ENCODE measurements at places on chromosomes 2 and 18.

GRCh38 chr2:144583741-144584453, 64.0 kb upstream of the ZEB2 start:
- peak; percentile 82 for DNase-seq

- DNase-seq = no peak
Observed at GRCh38 chr2:190867832-190868231, 12.8 kb upstream of the GLS start.

DNA sequence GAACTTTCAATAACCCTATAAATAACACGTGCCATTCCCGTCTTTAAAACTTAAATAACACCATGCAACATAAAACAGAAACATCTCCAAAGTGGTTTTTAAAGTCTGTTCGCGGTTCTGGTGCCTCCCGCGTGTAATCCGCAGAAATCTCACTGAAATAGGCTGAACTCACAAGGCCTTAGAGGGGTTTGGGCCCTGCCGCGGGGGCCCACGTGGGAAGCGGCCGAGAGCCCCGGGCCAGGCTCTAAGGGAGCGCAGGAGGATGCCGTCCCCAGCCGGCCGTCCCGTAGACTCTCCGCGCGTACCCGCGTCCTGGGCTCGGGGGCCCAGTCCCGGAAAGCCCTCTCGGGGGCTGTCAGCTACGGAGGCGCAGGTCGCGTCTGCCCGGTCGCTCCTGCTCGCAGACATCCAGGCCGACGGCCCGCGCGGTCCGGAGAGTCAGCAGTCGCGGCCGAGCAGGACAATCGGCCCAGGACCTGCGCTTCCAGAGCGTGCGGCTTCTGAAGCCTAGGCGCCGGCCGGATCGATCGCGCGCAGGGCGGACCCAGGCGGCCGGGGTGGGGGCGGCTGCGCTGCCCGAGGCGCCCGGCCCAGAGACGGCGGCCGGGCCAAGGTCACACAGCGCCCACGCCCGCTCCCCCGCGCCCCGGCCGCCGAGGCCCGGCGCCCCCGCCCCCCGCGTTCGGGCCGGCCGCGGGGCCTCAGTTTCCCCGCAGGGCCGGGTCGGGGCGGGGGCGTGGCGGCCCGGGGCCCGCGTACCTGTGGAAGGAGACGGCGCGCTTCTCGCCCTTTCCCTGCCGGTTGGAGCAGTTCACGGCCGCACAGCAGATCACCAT, 558 bp downstream of the THAP4 start:
- DNase-seq = peak; percentile 21

- no peak for DNase-seq
Observed at GRCh38 chr2:61649021-61649420, 110.9 kb upstream of the XPO1 start.

DNA sequence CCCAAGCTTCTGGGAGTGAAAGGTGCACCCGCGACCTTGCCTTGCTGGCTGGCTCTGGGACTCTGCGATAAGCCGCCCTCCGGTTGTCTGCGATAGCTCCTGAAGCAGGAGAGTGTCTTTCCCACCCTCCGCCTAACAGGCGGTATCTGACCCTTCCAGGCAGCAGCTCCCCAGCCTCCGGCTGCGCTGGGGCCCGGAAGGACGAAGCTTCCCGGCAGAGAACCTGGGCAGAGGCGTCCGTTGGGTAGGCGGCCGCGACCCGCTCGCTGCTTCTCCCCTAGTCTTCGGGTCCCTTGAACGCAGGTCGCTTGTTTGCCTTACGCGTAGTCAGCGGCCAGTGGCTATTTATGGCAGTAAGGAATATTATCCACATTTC, 446 bp upstream of the RHBDD1 start:
- no peak for DNase-seq

DNA sequence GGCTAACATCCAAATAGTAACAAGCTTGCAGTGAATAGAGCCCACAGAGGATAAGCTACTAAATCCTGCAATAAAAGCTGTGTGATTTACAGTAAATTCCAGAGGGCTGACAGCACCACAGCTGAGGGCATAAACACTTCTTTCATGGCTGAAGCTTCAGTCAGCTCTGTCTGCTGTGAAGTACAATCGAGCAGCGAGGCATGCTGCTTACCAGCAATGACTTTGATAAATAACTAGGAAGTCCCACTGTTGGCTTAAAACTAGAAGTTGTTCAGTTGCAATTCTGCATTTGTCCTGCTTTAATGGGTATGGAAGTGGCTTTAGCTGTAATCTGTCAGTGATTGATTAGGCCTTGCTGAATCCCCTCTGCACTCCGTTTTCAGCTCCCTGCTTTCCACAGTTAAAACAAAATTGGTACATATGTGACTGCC, 65.2 kb upstream of the FIGN start:
- DNase-seq = peak; percentile 88

DNA sequence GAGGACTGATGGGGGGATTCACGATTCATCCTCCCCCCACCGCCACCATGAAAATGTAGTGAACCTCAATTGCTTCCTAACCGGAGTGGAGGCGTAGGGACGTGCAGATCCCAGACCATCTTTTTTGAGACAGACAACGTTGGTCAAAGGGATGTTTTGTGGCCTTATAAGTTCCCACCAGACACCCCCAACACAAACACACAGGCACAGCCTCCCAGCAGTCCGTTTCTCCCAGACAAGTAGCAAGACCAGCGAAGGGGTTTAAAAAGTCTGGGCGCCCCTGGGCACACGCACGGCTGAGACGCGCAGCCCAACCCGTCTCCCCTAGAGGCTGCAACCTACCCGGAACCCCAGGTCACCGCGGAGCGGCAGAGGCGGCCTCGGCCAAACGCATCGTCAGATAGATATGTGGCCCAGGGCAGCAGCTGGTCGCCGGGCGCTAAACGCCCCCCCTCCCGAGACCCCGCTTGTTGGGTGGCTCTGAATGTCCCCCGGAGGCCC, 1.3 kb downstream of the GBX2 start:
- DNase-seq = no peak

GRCh38 chr2:122105877-122106206, 350.4 kb downstream of the TSN start:
- DNase-seq = no peak

GRCh38 chr2:150142561-150142960, 344.9 kb downstream of the RND3 start:
- DNase-seq = peak; percentile 92

DNA sequence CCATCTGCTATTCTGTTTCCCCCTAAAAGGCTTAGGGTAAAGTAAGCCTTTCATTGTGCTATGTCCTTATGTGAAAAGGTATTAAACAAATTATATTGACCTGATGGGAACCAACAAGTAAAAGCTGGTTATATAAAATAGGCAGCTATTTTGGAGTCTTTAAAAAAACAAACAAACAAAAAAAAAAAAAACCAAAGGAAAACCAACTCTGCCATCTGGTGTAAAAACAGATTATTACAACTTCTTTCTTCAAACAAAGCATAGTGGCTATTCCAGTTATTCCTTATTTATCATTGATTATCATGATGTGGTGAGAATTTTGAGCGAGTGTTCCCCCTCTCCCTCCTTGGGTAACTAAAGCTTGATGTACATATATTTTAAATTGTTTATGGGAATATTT, 122.3 kb upstream of the FHL2 start:
- DNase-seq = peak; percentile 13

DNA sequence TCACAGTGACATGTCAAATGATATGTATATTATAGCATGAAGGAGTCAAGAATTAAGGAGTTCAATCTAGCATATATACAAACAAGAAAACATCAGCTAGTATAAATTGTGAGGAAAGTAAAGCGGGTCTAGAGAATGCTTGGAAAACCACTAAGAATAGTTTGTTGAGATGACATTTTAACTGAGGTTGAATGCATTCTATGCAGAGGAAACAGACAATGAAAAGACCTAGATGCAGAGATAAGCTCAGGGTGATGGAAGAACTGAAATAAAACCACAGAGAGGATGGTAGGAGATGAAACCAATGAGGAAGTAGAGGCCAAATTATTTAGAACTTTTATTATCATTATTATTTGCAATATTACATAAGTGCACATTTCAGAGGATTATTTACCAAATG, 803.6 kb upstream of the FANCL start:
- no peak for DNase-seq

DNA sequence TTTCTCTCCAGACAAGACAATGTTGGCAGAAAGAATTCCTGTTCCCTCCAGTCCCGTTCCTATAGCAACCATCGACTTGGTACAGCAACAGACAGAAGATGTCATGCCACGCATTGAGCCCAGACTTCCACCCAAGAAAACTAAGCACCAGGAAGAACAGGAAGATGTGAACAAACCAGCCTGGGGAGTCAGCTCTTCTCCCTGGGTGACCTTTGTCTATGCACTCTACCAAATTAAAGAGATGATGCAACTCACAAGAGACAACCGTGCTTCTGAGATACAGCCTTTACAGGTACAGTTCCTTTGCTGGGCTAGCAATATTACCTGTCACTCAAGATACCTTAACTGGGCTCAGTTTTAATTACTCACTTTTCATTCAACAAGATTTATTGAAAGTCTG, 37.1 kb downstream of the NEMP2 start:
- DNase-seq = peak; percentile 8

DNA sequence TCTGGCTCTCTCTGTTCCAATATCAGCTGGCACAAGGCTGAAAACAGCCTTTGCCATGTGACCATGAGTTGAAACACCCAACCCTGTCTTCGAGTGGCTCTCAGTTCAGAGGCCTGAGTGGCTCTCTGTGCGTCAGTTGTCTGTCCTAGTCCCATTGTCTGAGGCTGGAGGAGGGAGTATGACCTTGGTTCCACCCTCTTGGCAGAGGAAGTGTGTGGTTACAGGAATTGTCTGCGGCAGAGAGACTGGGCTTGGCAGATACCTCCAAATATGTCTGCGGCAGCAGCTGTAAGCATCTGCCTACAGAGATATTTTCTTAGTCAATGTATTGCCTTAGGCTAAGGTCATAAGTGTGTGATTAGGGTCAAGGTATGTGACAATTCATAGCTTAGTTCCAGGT, 32.6 kb downstream of the CNGA3 start:
- DNase-seq = no peak

DNA sequence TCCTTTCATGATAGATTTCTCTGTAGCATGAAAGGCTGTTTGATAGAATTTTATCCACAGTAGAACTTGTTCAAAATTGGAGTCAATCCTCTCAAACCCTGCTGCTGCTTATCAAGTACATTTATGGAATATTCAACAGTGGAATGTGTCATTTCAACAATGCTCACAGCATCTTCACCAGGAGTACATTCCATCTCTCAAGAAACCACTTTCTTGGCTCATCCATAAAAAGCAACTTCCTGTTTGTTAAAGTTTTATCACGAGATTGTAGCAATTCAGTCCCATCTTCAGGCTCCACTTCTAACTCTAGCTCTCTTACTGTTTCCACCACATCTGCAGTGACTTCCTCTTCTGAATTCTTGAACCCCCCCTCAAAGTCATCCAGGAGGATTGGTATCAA, 29.4 kb downstream of the PDCL3 start:
- peak; percentile 30 for DNase-seq

GRCh38 chr2:9937258-9937657, 14.2 kb upstream of the GRHL1 start:
- no peak for DNase-seq

DNA sequence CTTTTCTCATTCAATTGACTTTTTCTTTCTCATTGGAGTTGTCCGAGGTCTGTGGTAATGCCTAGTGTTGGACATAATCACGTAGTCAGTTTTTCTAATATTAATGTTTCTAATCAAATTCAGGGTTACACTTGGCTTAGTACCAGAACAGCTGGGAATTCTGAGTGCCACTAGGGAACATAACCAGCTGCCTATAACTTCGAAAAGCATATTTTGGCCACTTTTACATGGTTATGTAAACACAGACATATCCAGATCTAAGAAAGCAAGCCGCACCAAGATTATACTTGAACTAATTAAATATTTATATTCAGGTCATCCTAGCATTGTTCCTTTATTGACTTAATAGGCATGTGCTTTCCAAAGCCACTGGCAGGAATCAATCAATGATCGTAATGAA, 91.1 kb upstream of the ARHGAP28 start:
- no peak for DNase-seq

DNA sequence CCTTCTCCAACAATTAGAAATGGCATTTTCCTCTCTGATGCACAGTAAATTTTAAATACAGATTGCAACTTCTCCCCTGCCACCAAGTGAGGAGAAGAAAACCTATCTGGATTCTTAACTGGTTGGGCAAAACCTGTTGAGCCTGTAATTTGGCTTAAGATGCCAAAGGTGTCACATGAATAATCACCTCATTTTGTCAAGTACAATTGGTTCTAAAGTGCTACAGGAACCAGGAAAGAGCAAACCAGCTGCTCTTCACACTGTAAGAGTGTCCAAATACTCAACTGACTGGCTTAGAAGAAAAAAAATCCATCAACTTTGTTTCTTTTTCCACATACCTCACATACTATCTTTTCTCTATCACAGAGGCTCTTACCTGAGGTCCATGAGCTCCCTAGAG, 35.4 kb downstream of the NPC1 start:
- DNase-seq = no peak

GRCh38 chr2:98015671-98016070, 19.9 kb upstream of the TMEM131 start:
- DNase-seq = no peak

DNA sequence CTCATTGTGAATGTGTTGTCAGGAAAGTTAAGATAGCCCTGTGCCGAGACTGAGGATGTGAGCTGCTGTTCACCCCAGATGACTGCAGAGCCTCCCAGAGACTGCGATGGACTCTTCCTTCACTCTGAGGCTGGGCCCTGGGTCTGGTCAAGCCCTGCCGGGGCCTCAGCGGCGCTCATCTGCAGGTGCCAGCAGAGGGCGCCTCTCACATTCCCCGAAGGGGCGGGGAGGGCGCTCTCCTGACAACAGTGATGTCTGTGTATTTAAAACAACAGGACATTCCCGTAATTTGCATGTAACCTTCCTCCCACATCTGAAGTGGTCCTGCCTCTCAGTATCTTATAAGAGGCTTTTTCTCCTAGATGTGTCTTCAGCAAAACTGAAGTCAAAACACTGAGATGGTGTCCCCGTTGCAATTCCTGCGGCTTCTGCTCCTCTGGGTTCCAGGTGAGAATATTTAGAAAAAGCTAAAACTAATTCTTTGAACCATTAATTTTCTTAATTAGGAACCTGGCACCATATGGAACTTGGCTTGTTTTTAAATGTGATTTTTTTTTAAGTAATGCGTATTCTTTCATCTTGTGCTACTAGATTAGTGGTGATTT, 1377.9 kb downstream of the RPIA start:
- DNase-seq = no peak

- peak; percentile 38 for DNase-seq
Observed at GRCh38 chr18:47050468-47050867, 15.0 kb upstream of the ELOA2 start.

- DNase-seq = no peak
Observed at GRCh38 chr2:223122781-223123180, 70.8 kb downstream of the KCNE4 start.

GRCh38 chr2:147451902-147452515, 392.8 kb upstream of the ACVR2A start:
- no peak for DNase-seq

- DNase-seq = no peak
Observed at GRCh38 chr2:156436497-156437085, 412 bp downstream of the GPD2 start.

Measured in fibroblast of skin of right quadriceps (primary cell).